Upper lobe of right lung (tissue), 1 donor: ENCODE measurements at places on chromosomes 4 and X. TPM values are rescaled to one million over a fixed set of nuclear protein-coding genes. Genes with fewer than 3 reads are reported as not detected.

Gene PARM1
- total RNA-seq, result 78.0 TPM

Gene TMSB15B
- total RNA-seq, result 1.6 TPM

Gene ADAMTS3
- 3.6 TPM for total RNA-seq

Gene SHROOM3
- total RNA-seq, result 73.3 TPM

Gene CTBP1
- 169 TPM for total RNA-seq
